ENCODE measurements at places on chromosomes 3 and 15. TPM values are rescaled to one million over a fixed set of nuclear protein-coding genes. Genes with fewer than 3 reads are reported as not detected.
A peak's percentile ranks its signal among the peaks of the same experiment; 100 is the strongest.

Gene TICRR
- 10.1 TPM for total RNA-seq

Gene TRPM1
- total RNA-seq = 0.03 TPM

Gene EHHADH
- 2.2 TPM for total RNA-seq

Gene XIRP1
- total RNA-seq = not detected

Gene FBLN2
- total RNA-seq = 0.03 TPM

Gene GCNT3
- 0.79 TPM for total RNA-seq

DNA sequence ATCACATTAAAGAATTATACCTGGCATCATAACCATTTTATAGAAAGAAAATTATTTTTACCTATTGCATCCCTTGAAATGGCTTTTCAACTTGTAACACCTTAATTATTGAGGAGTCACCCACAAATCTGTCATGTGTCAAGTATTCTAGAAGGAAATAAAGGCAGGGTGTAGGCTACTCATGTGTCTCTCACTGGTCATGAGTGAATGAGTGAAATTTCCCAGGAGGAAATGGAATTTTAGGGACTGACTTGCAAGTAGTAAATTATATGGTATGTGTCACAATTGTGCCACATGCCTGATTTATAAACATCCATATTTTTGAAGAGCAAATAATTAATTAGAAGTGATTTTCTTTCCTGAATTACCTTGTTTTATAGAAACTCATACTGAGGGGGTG lies 310.5 kb upstream of the ADAMTS9 start:
- no peak for DNase-seq

- peak; percentile 51 for DNase-seq
Measured at GRCh38 chr3:64361962-64362735, 136.9 kb upstream of the PRICKLE2 start.

- DNase-seq = peak; percentile 76
Measured at GRCh38 chr3:150765949-150766720, 3.2 kb upstream of the SIAH2 start.

GRCh38 chr3:135084405-135084804 lies 289.3 kb downstream of the EPHB1 start:
- DNase-seq = peak; percentile 48

DNA sequence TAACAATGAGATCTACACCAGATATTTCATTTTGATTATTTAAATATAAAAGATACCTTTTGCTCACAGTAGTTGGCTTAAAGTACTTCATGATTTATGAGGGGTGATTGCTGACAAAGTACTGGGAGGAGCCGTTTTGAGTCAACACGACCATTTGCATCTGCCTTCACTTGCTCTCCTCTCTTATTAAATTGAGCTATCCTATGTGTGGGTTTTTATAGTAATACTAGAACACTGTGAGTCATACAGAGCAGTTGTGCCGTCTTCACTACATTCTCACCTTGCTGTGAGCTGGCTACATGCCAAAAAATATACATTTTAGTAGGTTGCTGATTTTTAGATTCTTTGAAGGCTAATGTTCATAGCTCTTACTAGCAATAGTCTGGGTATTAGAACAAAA lies 161.2 kb downstream of the ALCAM start:
- DNase-seq = peak; percentile 82

GRCh38 chr3:20836801-20837200 lies 650.8 kb upstream of the SGO1 start:
- no peak for DNase-seq

DNA sequence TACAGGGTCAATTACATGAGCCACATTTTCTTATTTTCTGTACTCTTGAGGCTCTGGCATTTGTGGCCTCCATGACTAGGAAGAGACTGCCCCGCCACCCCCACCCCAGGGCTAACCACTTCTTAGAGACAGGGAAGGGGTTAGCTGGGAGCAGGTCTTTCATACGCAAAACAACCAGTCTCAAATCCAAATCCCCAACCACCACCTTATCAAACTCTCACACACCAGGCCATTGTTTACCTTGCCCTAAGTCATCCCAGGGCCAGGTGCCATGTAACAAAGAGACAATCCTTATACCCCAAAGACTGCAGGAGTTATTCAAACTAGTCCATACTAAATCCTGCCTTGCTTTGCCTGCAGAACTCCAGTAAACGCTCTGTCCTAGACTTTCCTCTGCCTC lies 77.8 kb downstream of the B3GNT5 start:
- no peak for DNase-seq

DNA sequence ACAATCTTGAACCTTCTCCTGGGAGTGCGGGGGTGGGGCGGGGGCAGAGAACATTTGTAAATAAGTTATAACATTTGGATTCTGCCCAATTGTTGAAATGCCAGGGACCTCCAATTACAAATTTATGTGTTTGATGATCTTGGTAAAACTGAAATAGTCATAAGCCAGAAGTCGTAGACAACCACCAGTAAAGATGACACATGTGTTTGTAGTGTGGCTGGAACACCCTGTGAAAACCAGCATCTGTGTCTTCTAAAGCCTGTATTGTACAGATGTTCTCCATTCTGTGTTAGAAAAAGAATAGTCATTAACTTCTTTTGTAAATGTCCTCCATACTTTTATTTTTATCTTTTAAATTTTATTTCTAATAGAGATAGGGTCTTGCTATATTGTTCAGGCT lies 61.8 kb downstream of the ARIH1 start:
- no peak for DNase-seq

DNA sequence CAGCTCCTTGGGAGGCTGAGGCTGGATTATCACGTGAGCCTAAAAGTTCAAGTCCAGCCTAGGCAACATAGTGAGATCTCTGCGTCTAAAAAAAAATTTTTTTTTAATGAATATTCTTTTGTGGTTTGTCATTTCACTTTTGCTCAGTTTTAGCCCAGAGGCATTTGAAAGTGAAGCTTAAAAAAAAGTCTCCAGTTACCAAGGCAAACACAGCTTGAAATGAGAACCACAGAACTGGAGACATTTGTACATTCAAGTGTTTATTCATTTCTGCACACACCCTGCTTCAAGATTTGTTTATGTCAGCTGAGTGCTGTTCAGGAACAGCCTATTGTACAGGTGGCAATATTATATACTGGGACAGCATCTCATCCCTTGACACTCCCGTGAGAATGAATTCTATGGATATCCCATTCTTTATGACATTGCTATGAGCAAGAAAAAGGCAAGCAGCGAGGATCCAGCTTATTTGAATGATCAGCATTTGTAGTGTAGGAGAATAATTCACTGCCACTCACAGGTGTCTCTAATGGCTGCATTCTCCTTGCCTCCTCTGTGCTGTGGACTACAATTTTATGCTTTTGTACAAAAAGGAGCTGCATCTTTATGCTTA lies 444.8 kb upstream of the GRM7 start:
- DNase-seq = no peak

GRCh38 chr15:34613301-34613700 lies 29.9 kb upstream of the GOLGA8B start:
- no peak for DNase-seq

- peak; percentile 53 for DNase-seq
Measured at GRCh38 chr3:3200632-3201212, 21.2 kb upstream of the CRBN start.

GRCh38 chr3:57556459-57557084 lies 498 bp downstream of the PDE12 start:
- DNase-seq = no peak

DNA sequence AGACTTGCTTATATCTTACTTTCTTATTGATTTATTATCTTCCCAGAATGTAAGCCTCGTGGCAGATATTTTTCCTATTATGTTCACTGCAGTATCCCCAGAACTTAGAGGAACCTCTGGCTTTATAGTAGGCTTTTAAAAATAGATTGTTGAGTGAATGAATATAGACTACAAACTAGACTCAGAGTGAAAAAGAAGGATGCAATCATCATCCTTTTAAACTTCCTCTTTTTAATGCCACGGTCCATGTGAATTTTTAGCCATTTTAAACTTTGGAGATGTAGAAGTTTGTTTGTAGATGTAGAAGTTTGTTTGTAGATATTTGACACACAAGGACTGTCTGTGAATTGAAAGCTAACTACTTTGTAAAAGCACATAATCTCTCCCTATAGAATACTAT lies 7.2 kb upstream of the P2RY12 start:
- no peak for DNase-seq

DNA sequence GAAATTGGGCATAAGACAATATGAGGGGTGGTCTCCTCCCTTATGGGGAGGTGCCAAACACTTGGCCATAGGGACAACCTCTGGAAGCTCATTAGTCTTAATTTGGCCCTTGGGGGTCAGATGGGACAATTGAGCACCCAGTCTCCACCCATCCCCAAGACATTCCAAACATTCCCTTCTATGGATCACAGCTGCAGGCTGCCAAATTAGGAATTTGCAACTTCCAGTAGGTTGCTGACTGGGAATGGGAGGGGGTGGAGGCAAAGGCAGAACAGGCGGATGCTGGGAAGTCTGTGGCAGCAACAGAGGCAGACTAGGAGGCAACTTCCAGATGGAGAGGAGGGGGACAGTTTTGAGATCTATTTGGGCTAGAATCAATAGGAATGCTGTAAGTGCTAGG lies 1.4 kb upstream of the PDHB start:
- peak; percentile 18 for DNase-seq
